Neural progenitor cell (in vitro differentiated cells): ENCODE measurements at places on chromosomes 11 and 22.

- no peak for DNase-seq
Measured at GRCh38 chr11:35721651-35722282, 59.2 kb downstream of the TRIM44 start.

- DNase-seq: no peak
Measured at GRCh38 chr11:96338910-96339705, 3.9 kb downstream of the MAML2 start.

DNA sequence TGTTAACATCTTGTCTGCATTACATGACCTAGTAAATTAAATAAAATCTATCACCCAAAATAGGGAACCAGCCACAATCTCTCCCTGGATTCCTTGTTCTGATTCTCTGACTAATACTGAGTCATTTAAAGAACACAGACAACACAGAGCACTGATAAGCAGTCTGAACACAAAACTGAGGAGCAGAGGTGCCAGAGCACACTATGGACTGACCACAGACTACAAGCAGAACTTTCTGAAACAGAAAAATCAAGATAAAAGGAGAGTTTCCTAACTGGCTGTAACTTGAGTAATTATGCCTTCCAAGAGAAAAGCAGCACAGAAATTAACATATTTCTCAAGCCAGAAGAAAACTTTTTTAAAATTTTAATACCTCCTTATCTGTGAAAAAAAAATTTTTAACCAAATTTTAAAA is 128.8 kb downstream of the SGSM3 start:
- DNase-seq: no peak

DNA sequence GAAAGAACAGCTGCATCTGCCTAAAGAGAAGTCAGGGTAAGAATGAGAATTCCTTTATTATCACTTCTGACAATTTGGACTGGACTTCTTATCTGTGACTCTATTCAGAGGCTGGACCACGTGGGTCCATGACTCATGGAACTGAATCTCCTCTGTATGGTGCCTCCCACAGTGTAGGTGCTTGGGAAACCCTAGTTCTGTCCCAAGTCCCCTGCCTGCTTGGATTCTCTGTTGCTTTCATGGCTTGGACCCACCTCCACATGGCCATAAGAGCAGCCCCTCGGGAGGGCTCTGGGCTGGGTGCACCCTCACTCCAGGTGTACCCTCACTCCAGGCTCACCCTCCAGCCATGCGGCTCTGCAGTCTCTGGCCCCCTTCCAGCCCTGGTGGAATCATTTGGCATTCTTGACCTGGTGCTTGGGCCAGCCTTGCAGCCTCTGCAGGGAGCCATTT is 153.4 kb downstream of the CACNA1I start:
- DNase-seq: no peak

- DNase-seq: no peak
Measured at GRCh38 chr22:19530751-19531150, 6.5 kb upstream of the CLDN5 start.

DNA sequence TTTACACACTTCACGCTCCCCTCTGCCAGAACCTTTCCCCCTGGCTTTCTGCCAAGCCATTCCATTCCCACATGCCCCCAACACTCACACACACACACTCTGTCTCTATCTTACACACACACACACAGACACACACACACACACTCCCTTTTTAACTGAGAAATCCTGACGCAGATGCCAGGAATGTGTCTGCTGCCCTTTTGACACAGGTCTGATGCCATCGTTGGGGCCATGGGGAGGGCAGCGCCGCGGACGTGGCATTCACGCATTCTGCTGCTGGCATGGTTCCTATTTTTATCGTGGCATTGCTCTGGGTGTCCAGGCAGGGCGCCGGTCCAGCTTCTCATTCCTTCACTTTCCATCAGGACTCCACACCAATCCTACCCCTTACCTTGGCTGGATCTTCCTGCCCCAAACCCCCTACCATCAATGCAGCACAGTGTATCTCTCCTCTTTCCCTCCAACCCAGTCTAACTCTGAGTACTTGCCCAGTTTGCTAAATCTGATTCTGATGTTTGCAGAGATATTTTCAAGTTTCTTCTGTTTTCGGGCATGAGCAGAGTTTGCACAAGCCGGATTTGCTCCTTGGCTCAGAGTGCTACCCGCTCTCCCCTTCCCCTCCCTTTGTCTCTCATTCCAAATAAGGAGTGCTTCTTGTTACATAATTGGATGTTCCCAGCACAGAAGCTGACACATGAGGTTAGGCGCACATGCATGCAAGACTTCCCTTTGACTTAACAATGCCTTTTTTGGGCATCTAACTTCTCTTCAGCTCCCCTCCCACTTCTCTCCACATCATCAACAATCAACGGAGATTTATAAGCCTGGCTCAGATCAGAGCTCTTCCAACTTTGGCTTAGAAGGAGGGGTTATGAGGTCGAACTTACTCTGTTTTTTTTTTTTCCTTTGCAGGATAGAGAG is 18.8 kb downstream of the SNX19 start:
- DNase-seq: no peak

DNA sequence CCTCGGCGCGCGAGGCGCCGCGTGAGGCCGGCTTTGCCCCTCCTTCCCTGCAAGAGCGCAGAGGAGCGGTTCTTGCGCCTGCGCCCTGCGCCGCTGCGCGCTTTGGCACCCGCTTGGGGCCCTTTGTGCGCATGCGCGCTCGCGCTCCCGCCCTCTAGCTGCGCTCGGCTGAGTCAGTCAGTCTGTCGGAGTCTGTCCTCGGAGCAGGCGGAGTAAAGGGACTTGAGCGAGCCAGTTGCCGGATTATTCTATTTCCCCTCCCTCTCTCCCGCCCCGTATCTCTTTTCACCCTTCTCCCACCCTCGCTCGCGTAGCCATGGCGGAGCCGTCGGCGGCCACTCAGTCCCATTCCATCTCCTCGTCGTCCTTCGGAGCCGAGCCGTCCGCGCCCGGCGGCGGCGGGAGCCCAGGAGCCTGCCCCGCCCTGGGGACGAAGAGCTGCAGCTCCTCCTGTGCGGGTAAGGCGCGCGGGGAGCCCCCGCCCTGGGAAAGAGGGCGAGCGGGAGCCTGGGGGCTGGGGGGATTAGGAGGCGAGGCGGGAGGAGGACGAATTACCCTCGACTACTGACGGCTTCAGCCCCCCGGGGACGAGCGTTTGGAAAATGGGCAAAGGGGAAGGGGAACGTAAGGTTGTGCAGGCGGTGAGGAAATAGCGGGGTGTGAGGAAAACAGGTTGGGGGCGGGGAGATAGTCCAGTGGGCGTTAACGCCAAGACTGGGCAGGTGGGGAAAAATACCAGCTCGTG is at the start of gene RTN3:
RTN3 (plus strand) TSS at position 180 of the 745 bp plus-strand sequence; CDS start at position 317, 137 bp downstream.
- peak; percentile 100 for DNase-seq
